ENCODE measurements at places on chromosomes 5 and 9.

DNA sequence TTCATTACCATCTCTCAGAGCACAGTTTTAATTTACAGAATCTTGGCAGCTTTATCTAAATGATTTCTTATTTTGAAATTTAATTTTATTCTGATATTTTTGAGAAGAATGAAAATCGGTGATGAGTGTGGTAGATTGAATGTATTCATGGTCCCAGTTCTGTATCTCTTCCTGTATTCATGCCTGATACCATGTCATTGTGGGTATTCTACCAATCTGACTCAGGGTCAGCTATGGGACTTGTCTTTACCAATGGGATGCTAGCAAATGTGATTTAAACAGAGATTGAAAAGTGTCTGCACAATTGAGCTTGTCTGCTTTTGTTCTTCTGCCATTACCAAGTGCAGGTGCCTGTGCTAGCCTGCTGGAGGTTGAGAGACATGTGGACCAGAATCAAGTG, 17.8 kb upstream of the ZNF618 start:
- no peak for DNase-seq

GRCh38 chr9:20477940-20478620, 144.2 kb downstream of the MLLT3 start:
- DNase-seq, result no peak

DNA sequence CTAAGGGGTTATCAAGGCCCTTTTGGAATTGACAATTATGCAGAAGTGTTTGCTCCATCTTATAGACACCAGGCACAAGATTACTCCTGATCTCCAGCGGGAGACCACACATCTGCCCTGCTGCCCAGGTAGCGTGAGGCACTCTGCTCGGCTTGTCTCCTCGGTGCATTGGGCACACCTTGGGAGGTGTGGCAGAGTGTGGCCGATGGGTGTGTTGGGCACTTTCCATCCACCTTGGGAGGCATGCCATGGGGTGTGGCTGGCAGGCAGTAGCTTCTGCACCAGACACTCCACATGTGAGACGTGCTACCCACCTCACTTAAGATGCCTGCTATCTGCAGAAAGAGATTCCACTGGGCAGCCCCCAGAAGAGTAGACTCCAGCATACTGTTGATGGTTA, 54.1 kb downstream of the GADD45G start:
- DNase-seq, result no peak

GRCh38 chr9:19649336-19650041, 139.3 kb downstream of the SLC24A2 start:
- no peak for DNase-seq

DNA sequence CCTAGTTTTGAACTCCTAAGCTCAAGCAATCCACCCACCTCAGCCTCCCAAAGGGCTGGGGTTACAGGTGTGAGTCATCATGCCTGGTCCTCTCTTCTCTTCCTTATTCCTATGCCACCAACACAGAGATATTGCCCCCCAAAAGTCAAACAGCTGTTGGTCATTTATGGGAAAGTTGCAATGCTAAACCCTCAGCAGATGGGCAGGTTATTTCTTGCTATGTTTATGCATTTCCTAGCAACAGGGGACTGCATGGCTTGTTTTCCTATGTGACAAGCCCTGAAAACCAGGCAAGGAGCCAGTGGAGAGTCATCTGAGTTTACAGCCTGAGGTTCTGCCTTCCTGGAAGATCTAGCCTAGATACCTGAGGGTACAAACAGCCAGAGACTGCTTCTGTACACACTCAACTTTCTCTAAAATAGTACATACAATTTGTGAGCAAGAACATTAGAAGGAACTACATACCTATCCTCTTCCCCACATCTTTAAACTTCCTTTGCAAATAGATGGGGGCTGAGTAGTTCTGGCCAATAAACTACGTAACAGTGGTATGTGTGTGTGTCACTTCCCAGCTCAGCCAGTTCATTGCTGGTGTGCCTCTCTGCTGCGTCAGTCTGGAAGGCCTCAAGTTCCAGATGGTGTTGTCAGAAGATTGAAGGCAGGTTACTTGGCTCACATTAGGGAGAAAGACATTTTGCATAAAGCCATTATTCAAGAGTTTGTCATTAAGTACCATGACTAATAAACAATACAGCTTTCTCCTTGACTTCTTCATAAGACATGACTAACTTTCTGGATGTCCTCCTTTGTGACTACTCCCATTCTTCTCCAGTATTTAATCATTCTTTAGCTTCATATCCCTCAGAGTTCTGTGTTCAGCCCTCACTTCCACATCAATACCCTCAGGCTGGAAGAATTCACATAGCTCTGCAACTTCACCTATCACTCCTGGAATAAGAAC, 65.3 kb downstream of the CSNK1A1 start:
- DNase-seq, result no peak

GRCh38 chr9:97386733-97387503, 25.0 kb upstream of the TDRD7 start:
- peak; percentile 90 for DNase-seq

- DNase-seq, result no peak
Observed at GRCh38 chr5:61493973-61494372, 161.9 kb downstream of the ZSWIM6 start.

- no peak for DNase-seq
Observed at GRCh38 chr5:29370248-29370647, 1823.2 kb upstream of the CDH6 start.

DNA sequence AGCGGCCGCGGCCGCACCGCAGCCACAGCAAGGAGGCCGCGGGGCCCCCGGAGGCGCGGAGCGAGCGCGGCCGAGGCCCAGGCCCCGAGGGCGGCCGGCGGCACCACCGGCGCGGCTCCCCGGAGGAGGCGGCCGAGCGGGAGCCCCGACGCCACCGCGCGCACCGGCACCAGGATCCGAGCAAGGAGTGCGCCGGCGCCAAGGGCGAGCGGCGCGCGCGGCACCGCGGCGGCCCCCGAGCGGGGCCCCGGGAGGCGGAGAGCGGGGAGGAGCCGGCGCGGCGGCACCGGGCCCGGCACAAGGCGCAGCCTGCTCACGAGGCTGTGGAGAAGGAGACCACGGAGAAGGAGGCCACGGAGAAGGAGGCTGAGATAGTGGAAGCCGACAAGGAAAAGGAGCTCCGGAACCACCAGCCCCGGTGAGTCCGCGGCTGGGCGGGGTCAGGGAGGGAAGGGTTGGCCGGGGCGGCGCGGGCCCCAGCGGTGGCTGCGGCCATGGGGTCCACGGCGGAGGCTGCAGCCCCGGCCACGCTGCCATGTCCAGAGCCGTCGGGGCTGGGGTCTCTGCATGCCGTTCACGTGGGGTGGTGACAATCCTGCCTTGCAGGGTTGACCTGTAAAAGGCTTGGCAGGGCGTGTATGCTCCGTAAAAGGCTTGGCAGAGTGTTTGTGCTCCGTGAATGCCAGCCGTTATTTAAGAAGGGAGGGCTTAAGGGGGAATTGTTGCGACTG, 146.0 kb downstream of the CACNA1B start:
- no peak for DNase-seq

DNA sequence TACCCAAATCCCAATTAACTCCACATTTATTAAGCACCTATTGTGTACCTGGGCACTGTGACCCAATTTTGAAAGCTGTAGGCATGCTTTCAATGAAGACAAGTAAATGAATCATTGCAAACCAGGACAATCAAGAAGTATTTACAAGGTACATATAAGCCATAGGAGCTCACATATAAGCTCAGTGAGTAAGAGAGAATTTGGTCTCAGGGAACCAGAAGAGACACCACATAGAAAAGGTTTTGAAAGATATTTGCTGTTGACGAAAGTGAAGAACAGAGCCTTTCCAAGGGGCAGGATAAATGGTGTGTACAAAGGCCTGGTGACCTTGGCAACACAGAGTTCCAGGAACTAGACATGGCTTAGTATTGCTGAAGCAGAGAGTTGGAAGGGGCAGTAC, 187.6 kb downstream of the CD180 start:
- DNase-seq, result no peak

DNA sequence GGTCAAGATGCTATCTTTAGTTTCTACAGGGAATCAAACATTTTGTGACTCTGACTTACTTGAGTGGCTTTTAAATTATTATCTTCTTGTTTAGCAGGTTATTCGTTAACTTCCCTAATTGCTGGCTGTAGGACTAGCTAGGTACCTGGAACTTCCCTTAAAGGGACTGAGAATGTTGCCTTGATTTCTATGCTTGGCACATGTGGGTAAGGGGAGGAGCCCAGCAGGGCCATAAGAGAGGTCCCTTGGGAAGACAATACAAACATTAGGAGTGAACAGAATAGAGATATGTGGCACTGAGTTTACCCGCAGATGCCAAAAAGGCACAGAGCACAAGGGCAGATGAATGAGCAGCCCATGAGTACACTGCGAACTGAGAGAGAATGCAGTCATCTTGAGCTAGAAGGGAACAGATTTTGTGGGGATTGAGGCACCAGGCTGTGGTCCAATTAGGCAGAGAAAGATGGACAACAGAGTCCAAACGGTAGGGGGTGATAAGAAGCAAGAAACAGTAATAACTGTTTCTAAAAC, 9.8 kb downstream of the CKMT2 start:
- no peak for DNase-seq

GRCh38 chr9:35907711-35908503, 1.4 kb upstream of the SPAAR start:
- no peak for DNase-seq

DNA sequence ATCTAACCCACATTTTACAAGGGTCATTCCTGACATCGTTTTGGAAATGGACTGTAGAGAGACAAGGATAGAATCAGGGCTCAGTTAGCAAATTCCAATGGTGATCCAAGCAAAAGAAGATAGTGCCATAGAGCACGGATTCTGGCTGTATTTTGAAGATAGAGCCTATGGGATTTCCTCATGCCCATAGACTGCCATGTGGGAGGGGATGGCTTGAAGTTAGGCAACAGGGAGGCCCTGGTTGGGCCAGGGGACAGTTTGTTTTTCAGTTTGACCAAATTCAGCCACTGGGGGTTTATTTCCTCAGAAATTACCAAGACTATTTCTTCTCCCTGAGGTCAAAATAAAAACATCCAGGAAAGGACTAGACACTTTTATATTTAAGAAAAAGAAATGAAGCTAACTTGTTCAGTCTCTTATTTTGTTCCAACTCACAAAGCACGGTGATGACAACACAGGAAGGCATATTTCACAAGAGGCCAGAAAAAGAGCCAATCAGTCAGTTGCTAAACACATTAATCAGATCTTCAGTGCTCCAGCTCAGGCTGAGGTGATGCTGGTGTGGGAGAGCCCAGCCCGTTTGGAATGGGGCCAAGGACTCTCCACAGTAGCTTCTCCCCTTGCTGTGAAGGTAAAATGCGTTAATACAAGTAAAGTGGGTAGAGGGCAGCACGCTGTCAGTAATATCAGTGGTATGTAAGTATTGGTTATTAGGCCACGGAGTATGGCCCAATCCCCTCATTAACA, 4.4 kb upstream of the DCTN4 start:
- no peak for DNase-seq

All from activated naive CD4-positive, alpha-beta T cell treated with anti-CD3 and anti-CD28 coated beads, Interleukin-2, amount 50 U/mL, for 72 hours (primary cell).